ENCODE measurements at places on chromosomes 3 and 15. TPM values are rescaled to one million over a fixed set of nuclear protein-coding genes. Genes with fewer than 3 reads are reported as not detected.

DNA sequence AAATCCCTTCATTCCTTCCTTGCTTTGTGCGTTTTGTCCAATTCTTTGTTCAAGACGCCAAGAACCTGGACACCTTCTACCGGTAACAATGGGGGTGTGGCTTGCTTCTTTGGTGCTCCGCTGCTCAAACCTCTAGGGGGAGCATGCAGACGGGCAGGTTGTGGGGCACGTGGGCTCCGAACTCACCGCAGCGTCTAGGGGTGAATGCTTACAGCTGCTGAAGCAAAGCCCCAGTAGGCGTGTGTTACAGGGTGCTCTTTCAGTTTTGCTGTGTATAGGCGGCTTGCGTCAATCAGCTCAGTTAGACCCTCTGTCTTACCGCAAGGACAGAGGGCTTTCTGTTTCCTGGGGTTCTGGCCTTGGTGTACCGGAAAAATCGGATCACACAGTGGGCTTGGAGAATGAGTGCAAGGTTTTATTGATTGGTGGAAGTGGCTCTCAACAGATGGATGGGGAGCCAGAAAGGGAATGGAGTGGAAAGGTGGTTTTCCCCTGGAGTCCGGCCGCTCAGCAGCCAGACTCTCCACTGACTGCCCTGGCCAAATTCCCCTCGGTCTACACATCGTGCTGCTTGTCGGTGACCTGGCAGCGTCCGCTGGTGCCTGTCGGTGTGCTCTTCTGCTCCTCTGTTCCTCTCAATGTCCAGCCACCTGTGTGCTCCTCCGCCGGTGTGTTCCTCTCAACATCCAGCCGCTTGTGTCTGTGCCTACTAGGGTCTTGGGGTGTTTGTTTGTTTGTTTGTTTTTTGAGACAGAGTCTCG lies 1.2 kb upstream of the LRRC34 start:
- peaks cover 21% of the 10 kb centered on the region for H3K4me1 ChIP-seq
- H3K36me3 ChIP-seq, result no peaks in the 10 kb centered on the region
- peak; percentile 76 for DNase-seq
- H3K4me3 ChIP-seq, result peak overlapping the region; percentile 65
- no peak overlapping the region for H3K27ac ChIP-seq

GRCh38 chr15:93052090-93052879 lies 36.7 kb downstream of the RGMA start:
- H3K4me3 ChIP-seq, result no peak overlapping the region
- no peaks in the 10 kb centered on the region for H3K36me3 ChIP-seq
- H3K27ac ChIP-seq, result no peak overlapping the region
- DNase-seq, result no peak
- no peaks in the 10 kb centered on the region for H3K27me3 ChIP-seq

DNA sequence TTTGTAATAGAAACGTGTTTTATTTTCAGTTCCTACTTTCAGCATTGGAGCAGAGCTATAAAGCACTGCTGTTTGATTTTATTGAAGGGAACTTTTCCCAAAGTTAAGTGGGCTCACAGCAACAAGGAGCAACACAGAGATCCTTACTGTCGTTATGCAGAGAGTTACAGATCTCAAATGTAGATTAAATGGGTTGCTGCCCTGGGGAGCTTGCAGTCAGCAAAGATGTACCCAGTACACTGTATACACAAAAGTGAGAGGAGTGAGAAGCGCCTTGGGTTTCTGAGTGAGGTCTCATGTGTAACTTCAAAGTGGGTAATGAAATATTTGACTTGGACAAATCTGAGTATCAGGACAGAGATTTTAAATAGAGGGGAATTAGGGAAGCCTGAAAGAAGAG lies 47.7 kb downstream of the MED12L start:
- no peak for DNase-seq
- H3K36me3 ChIP-seq, result no peaks in the 10 kb centered on the region
- H3K27me3 ChIP-seq, result no peaks in the 10 kb centered on the region
- H3K4me1 ChIP-seq, result peaks cover 12% of the 10 kb centered on the region
- no peak overlapping the region for H3K27ac ChIP-seq
- H3K4me3 ChIP-seq, result no peak overlapping the region

COL6A5 gene
- not detected for total RNA-seq

IL17RD gene
- total RNA-seq, result not detected

Measured in CD4-positive, alpha-beta memory T cell (primary cell).